Stimulated activated CD4-positive, alpha-beta T cell treated with anti-CD3 and anti-CD28 coated beads, Interleukin-1b, Interleukin-23, amount 100 ng/mL, for 1 hour (primary cell): ENCODE measurements at places on chromosomes 16 and 17.

DNA sequence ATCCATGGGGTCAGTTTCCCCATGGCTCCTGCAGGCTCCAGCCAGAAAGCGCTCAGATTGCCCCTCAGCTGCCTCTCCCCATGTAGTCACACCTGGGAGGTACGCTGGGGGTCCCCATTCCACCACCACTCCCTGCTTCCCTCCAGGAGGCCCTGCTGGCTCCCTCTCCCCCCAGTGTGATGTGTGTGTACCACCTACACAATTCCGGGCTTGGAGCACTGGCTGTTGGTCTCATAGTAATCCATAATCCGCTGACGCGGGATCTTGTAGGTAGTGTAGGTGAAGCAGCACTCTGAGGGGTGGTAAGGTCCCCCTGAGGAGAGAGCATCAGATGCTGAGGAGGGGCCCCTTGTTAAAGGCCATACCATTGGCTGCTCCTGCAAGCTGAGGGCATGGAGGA, 2.4 kb downstream of the CCL14 start:
- no peak for DNase-seq

- no peak for DNase-seq
Observed at GRCh38 chr17:28093999-28094716, 51.7 kb downstream of the NLK start.

- DNase-seq = no peak
Observed at GRCh38 chr16:67170168-67170948, at the start of gene NOL3. NOL3 (plus strand) TSS chr16:67170538.

DNA sequence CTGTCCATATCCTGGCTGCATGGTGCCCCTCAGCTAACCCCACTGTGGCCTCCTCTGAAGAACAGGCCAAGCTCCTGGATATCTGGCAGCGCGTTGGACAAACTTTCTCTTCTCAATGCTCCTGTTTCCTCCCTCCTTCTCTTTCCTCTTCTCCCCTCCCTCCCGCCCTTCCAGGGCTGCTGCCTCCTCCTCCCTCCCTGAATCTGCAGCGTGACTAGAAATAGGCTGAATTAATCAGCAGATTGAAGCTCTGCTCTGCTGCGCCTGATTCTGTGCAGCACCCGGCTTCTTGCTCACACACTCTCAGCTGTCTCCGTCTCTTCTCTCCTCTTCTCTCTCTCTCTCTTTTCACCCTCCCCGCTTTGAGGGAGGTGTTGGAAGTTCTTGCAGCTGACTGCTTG, 19.8 kb downstream of the TMEM94 start:
- no peak for DNase-seq

DNA sequence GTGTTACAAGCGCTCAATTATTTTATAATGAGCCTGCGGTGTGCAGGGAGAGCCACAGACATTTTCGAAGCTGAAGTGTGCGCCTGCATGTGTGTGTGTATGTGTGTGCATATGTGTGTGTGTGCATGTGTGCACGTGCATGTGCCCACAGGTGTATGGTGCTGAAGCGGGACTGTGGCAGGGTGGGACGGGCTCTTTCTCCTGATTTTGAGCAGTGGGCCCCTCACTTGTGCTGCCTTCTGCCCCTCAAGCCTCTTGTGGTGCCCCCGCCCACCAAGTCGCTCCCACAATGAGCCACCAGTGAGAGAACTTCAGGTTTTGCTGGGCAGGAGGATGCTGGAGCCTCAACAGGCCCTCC, 16.7 kb upstream of the KCNJ12 start:
- no peak for DNase-seq

GRCh38 chr16:22070361-22071330, 21.7 kb upstream of the VWA3A start:
- no peak for DNase-seq

- no peak for DNase-seq
Observed at GRCh38 chr16:83835586-83836566, 28.1 kb downstream of the HSBP1 start.

- DNase-seq = no peak
Observed at GRCh38 chr17:53950207-53950857, 127.6 kb downstream of the KIF2B start.

GRCh38 chr17:66953630-66954020, 10.9 kb upstream of the CACNG4 start:
- no peak for DNase-seq

DNA sequence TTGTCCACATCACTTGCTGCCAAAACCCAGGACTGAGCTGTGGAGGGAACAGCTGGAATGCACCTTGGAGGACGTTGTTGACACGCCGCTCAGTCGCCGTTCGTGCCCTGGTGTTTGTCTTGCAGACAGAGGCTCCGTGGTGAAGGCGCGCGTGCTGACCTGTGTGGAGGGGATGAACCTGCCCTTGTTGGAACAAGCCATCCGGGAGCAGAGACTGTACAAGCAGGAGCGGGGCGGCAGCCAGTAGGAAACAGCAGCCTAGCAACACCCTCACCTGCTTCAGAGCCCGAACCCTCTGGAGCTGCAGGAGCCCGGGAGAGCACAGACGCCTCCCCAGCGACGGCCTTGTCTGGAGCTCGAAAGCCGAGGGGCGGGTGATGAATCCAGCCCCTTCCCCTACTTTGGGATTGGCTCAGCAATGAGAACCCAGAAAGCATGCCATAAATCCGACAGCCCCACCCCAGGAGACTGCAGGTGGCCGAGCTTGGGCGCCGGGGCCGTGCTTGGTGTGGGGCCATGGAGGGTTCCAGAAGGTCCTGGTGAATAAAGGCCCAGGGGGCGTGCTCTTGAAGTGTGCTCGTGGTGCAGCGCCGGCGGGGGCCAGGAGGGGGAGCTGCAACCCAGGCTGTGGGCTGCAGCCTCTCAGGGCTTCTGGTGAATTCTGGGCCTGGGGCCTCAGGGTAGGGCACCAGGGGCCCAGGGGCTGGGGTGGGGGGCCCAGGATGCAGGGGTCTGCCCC, 470 bp upstream of the CDK3 start:
- DNase-seq = peak; percentile 63

DNA sequence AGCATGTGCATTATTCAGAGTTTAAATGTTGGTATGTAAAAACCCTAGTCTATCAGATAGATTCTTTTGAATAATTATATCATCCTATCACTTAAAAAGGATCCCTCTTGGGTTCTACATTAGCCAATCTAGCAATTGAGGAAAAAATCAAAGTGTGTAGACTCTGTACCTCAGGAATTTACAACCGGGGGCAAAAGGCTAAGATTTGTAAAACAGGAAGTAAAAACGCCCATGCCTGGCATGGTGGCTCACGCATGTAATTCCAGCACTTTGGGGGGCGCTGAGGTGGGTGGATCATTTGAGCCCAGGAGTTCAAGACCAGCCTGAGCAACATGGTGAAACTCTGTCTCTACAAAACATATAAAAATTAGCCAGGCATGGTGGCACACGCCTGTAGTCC, 58.6 kb downstream of the SLC6A4 start:
- no peak for DNase-seq

DNA sequence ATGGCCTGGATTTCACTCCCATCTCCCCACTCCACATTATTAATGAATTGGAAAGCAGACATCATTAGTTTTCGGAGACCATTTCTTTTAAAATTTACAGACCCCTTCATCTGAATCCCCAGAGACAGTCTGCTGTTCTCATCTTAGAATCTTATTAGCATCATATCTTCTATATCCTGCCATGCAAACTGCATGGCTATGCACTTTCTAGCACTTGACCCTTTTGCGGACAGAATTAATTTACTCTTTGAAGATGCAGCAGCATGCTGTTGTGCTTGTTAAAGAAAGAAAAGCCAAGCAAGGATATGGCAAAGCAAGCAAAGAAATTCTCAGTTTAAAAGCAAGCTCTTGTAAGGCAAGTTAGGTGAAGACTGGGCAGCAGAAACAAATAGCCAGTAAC, 201.2 kb upstream of the PMFBP1 start:
- no peak for DNase-seq

- DNase-seq = no peak
Observed at GRCh38 chr17:63766754-63767153, 6.6 kb downstream of the CCDC47 start.

DNA sequence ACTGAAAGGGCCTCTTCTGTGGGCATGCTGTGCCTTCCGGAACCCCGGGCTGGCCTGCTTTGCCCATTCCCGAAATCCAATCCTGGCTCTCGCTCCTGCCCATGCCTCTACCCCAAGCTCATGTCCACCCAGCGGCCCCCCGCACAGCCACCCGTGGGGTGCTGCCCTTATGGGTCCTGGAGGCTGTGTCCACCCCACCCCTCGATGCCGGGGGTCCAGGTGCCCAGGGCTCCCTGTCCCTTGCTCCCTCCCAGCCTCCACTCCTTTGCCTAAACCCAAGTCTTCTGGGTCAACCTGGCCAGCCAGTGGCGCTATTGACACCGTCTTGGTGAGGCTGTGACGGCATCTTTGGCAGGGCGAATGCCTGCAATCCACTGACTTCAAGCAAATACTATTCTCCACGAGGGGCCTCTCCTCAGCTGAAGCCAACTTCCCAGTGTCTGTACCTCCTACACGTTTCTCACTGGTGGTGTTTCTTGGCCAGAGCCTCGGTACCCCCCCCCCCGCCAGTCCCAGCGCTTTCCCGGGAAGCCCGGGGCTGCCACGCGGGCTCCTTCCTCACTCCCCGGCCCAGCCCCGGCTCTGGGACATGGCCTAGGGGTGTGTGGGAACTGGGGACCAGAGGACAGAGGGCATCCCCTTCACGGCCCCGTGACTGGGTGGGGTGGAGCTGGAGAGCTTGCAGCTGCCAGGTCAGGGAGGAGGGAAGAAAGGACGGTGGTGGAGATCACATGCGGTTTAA, 12.2 kb upstream of the DUS1L start:
- DNase-seq = no peak

GRCh38 chr16:89191033-89191900, 9.1 kb downstream of the SLC22A31 start:
- DNase-seq = no peak

GRCh38 chr16:67563708-67564468, 1.6 kb downstream of the CTCF start:
- DNase-seq = no peak

GRCh38 chr17:36001110-36001771, at the start of gene CCL15:
CCL15 (minus strand) TSS chr17:36001553; CDS start chr17:36001492, 61 bp downstream.
- DNase-seq = no peak

DNA sequence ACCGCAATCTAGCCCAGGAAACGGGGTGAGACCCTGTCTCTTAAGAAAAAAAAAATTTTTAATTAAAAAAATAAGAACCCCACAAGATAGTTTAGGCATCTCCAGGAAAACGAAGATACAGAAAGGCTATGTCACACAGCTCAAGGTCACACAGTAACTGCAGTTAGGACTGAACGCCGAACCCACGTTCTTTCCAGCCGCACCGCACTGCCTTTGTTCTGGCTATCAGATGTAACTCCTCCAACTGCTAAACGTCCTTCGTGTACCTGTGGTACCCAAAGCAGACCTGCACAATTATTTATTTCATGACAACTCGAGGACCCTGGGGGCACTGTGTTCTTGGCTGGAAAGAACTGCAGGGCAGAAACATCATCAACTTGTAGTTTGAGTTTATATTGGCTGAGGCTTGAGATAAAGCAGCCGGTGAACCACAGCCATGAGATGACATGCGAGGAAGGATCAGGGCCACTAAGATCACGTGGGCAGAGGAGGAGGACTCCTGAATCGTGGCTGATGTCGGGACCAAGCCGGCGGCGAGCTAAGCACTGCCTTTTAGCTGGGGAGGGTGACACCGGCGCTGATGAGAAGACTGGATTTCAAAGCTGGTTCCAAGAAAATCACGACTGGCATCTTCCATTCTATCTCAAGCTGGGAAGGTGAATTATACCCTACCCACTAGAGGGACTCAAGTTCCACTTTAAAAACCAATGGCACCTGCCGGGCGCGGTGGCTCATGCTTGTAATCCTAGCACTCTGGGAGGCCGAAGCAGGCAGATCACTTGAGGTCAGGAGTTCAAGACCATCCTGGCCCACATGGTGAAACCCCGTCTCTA, 20.7 kb upstream of the MNT start:
- no peak for DNase-seq

DNA sequence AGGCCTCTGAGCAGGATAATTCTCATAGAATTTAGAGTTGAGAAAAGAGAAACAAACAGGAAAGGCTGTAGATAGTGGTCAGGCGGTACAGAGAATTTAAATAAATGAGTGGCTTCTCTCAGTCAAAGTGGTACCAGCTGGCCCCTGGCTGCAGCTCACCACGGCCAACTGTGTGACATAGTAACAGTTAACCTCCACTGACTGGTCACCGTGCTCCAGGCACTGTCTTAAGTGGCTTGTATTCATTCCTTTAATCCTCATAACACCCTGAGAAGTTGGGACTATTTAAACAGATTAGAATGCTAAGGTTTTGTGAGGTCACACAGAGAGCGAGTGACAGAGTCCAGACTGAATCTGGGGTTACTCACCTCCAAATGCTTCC, 108.9 kb downstream of the GNAO1 start:
- no peak for DNase-seq

DNA sequence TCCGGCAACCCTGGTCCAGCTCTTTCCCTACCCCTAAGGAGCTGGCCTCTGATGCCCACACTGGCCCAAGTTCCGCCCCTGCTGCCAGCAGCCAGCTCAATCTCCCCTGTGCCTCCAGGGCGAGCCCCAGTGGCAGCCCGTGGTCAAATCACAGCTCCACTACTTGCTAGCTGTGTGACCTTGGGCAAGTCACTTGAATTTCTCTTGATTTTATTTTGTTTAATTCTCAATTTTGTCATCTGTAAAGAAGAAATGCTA, 10.3 kb downstream of the CASKIN2 start:
- no peak for DNase-seq

GRCh38 chr17:73359987-73360410, 48.2 kb upstream of the CDC42EP4 start:
- no peak for DNase-seq

DNA sequence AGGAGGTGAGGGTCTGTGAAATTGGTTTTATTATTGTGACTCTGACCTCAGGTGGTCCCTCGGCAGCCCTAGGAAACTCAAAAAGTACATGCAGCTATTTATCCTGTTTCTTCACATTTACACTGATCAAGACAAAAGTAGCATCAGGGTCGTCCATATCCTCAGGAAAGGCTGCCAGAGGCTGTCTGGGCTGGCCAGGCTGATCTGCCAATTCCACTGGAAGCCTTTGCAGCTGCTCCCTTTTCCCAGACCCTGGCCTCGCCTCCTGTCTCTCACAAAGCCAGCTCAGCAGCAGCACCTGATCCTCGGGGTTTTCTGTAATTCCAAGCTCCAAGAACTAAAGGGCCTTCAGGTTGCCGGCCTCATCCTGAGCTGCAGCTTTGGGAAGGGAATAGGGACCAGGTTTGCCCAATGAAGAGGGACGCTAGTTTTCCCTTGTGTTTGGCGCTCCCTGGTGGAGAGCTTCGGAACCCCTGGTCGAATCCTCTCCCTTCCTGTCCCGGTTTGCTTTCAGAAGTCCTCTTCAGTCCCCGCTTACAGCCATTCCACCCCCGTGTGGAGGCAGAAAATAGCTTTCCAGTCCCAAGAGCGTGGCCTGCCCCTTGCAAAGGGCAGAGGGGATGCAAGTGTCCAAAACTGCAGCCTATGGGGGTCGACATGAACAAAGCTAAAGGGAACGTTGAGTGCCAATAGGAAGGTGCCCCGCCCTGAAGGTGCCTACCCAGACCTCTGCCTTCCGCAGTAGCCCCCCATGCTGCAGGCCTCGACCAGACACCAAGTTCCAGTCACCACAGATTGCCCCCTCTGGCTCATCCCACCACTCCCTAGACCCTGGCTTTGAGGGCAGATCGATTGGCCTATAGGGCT, 13.4 kb downstream of the MFSD6L start:
- DNase-seq = peak; percentile 53

- no peak for DNase-seq
Observed at GRCh38 chr17:64410750-64411490, 20.3 kb upstream of the PECAM1 start.

GRCh38 chr17:29596811-29597210, 3.9 kb downstream of the ANKRD13B start:
- no peak for DNase-seq
